Stimulated activated CD4-positive, alpha-beta T cell treated with anti-CD3 and anti-CD28 coated beads, Interleukin-1b, Interleukin-23, amount 100 ng/mL, for 1 hour (primary cell): ENCODE measurements at places on chromosomes 3 and 15.

- no peak for DNase-seq
Measured at GRCh38 chr3:187281191-187281714, 10.3 kb downstream of the MASP1 start.

DNA sequence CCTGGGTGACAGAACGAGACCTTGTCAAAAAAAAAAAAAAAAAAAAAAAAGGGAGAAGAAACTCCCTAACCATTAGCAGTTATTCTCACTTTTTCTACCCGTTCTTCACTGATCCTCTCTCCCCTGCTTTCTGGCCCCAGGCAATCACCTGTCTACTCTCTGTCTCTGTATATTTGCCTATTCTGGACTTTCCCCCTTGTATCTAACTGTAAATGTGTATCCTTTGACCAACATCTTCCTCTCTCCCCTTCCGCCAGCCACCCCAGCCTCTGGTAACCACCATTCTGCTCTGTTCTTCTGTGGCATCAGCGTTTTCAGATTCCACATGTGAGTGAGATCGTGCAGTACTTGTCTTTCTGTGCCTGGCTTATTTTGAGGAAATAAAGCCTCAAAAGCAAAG, 6.9 kb downstream of the CYFIP1 start:
- no peak for DNase-seq

DNA sequence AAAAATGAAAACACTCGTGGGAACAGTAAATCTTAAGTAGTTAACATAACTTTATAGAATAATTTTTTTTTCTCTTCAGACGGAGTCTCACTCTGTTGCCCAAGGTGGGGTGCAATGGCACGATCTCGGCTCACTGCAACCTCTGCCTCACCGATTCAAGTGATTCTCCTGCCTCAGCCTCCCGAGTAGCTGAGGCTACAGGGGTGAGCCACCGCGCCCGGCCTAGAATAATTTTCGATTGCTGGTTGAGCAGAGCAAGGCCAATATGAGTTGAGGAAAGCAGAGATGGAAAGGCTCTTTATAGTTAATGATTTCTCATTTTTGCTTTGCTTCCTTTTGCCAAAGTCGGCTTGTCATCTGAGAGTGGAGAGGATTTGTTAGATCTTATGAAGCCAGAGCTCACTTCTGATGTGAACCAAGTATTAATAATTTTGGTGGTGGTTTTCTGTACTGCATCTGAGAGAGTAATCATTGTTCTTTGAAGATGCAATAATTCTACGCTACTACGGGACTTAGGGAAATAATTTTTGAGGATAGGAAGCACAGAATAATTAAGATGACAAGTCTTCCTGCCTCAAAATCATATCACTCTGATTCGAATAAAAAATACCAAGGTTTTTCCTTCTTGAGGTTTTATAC, 1.6 kb upstream of the GOLM2 start:
- no peak for DNase-seq

DNA sequence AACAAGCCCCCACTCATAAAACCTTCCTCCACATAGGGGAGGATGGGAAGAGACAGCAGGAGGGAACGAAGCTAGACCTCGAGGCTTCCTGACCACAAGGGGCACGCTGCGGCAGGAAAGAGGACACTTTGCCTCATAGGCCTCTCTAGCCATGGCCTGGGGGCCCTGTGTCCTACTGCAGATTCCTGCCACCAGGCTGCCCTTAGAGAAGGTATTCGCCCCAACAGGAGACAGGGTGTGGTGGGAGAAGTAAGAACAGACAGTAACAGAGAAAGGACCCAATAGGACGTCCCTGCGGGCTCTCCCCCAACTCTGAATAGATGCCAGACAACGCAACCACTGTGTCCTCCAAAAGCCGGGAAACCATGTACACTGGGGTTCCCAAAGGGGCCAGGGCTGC, 36.8 kb downstream of the ADCY5 start:
- no peak for DNase-seq

DNA sequence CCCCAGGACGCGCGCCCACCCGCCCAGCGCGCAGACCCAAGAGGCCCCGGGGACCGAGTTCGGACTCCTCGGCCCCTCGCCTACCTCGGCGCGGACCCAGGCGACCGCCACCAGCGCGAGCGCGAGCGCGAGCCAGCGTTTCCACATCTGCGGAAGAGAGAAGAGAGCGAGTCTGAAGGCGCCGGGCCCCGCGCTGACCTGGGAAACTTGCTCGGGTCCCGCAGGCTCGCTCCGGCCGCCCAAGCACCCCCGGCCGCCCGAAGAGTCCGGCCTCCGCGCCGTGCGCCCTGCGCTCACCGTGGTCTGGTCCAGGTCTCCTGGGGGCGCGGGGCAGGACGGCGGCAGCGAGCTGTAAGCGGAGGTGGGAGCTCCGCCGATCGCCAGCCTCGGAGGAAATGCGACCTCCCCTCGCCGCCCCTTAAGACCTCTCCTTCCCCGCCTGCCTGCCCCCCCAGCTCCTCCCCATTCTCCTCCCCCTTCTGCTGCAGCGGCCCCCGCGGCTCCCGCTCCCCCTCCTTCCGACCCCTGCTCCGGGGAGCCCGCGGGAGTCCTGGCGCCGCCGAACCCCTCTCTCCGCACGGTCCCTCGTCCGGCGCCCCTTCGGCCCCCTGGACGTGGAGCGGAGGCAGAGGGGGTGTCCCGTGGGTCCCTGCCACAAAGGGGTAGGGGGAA, at the start of gene FSTL1:
Gene FSTL1, minus strand, starts transcription at position 393 of the 672 bp plus-strand sequence. Its CDS starts 246 bp downstream, at position 147.
- DNase-seq: no peak

DNA sequence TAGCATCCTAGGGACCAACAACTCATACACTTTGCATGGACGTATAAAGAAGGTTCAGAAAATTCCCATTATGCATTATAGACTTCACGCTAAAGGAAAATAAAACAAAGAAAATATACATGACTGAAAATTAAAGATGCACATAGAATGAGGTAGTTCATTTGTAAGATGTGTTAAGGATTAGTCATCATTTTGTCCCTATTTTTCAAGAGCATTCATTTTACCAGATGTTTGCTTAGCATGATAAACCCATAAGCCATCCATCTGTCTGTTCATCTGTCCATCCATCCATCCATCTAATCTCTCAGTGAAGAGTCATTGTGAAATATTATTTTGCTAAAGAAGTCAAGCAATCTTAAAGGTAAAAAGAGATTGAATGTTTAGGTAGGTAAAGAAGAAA, 80.3 kb downstream of the TFG start:
- DNase-seq: no peak

- no peak for DNase-seq
Measured at GRCh38 chr3:6844723-6845122, 16.2 kb upstream of the GRM7 start.

DNA sequence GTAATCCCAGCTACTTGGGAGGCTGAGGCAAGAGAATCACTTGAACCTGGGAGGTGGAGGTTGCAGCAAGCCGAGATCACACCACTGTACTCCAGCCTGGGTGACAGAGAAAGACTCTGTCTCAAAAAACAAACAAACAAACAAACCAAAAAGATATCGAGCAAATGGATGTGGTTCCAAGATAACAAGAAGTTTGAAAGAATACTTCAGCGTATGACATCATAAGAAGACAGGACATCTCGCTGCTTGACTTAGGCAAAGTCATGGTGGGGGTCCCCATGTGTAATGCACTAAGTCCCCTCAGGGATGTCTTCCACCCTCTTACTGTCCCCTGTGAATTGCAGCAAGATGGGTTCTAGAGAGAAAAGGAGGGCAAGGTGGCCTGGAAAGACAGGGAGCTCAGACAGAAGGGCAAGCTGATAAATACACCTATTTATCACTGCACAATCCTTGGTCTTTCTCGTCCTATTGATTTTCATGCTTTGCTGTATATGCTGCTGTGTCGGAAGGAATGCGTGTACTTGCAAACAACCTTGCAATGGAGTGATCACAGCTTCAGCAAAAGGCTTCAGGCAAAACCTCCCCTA, 115.0 kb downstream of the BDH1 start:
- DNase-seq: no peak

DNA sequence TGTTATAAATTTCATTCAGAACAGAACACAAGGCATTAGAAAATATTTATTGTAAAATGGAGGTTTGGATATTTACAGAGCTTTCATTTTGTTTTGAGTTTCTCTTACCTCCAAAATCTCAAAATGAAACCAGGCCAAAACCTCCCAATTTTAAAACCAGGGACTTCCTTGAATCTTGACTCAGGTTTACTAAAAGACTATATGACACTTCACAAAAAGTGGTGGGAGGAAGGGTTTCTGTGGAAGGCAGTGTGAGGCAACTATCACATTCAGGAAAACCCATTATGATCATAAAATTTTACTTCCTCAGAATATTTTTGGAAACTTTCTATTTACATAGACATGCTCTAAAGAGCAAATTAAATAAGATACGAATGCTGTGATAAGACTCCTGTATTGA, 205.8 kb upstream of the EOMES start:
- DNase-seq: no peak

- DNase-seq: peak; percentile 56
Measured at GRCh38 chr15:31200735-31201151, 99.2 kb upstream of the TRPM1 start.

GRCh38 chr3:24428481-24428880, 66.2 kb downstream of the THRB start:
- no peak for DNase-seq

- DNase-seq: no peak
Measured at GRCh38 chr15:50883903-50884302, 24.6 kb upstream of the AP4E1 start.

GRCh38 chr3:38028621-38029361, 651 bp downstream of the PLCD1 start:
- no peak for DNase-seq

- DNase-seq: no peak
Measured at GRCh38 chr15:55247766-55248427, 41.7 kb downstream of the RAB27A start.

DNA sequence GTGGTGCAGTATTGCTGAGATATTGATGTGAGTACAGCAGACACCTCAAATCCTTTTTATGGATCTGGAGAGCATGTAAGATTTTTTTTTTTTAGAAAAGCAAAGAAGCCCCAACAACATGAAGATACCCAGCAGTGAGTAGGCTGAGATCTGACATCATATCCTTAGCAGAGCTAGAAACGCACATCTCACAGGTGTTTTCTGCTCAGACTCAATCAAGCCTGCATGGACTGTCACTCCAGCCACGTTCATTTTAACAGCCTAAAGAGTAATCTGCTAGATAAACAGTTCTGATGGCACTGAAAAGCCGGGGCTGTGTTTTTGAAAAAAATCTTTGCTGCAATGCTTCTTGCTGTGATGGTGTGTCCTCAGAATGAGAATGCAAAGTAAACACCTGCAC, 544.2 kb downstream of the FGF12 start:
- DNase-seq: no peak

GRCh38 chr3:56772952-56773938, 28.5 kb downstream of the ARHGEF3 start:
- DNase-seq: no peak

DNA sequence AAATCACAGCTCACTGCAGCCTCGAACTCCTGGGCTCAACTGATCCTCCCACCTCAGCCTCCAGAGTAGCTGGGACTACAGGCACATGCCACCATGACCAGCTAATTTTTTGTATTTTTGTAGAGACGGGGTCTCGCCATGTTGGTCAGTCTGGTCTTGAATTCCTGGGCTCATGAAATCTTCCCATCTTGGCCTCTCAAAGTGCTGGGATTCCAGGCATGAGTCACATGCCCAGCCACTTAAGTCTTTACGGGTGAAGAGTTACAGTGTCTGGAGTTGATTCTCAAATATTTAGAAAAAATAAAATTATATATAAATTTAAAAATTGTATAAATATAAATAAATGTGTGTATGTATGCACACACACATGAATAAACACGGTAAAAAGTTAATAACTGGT, 14.5 kb upstream of the KBTBD12 start:
- no peak for DNase-seq

- DNase-seq: no peak
Measured at GRCh38 chr15:51750792-51751696, at the start of gene TMOD2. Gene TMOD2 (plus strand): TSS chr15:51751597. CDS start chr15:51766442, 14,845 bp downstream.

GRCh38 chr15:89377842-89378295, 43.2 kb upstream of the POLG start:
- DNase-seq: no peak
